ENCODE measurements at places on chromosomes 7 and 10.

DNA sequence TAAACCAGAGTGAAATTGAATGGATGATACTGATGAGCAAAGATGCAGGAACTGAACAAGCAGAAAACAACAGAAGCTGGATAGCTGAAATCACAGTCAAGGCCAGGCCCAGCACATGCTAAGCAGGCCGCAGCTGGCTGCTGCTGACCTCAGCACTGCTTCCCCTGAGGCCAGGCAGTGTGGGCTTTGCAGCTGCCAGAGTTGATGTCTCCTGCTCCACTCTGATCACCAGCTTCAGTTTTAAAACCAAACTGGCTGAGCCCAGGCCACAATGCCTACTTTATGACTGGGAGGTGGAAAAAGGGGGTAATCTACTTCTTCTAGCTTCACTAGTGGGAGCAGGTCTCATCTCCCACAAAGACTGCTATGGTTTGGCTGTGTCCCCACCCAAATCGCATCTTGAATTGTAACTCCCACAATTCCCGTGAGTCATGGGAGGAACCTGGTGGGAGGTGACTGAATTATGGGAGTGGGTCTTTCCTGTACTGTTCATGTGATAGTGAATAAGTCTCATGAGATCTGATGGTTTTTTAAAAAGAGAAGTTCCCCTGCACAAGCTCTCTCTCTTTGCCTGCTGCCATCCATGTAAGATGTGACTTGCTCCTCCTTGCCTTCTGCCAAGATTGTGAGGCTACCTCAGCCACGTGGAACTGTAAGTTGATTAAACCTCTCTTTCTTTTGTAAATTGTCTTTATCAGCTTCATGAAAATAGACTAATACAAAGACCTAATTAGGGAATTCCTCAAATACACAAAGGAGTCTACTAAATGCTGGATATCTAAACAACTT is 136.4 kb upstream of the ITGB1 start:
- no peak for DNase-seq

- DNase-seq = no peak
These were observed 137.4 kb upstream of the KCNMA1 start for GRCh38 chr10:77774940-77775391.

GRCh38 chr10:73649876-73650536 is 5.8 kb downstream of the SYNPO2L start:
- no peak for DNase-seq

DNA sequence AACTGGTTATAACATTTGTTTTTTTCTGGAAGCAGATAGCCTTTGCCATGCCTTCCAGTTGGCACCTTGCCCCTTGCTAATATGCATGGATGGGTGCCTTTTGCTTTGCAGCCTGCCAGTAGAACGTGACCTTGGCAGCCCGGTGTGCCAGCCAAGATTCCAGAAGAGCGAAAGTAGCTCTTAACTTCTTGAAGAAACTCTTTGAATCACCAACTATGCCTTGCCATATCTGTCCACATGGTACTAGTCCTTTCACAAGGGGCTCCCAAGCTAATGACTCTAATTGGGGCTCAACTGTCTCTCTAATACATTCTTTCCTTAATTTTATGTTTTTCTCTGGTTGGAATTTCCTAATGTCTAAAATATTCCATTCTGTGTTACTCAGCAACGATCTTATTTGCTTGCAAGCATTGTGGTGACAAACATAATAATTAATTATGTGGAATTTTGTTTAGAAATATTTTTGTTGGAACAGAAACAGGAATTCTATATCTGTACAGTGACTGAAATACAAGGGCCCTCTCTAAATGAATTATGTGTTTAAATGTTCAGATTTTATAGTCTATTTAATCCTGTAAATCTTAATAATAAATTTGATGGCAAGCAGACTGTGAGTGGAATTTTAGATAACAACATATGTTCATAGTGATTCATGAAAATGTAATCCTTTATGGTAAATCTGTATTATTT is 45.8 kb downstream of the HDAC9 start:
- DNase-seq = no peak

DNA sequence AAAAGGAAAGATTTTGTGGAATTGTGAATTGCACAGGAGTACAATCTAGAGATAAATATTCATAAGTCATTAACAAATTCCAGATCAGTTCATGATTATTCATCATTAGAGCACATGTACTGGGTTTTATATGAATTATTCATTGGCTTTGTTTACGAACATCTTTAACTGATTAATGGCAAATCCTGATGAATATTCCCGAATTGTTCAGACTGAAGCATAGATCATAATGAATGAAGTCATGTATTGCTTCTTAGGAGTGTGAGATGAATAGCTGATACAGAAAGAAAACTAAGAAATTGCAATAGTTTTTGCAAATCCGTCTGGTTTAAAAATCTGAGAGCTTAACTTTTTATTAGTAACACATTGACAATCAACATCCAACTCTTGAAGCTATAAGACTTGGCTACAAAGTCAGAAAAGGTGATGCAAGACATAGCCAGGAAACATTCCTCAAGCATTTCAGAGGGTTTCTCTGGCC is 183.6 kb upstream of the DGKB start:
- DNase-seq = no peak

DNA sequence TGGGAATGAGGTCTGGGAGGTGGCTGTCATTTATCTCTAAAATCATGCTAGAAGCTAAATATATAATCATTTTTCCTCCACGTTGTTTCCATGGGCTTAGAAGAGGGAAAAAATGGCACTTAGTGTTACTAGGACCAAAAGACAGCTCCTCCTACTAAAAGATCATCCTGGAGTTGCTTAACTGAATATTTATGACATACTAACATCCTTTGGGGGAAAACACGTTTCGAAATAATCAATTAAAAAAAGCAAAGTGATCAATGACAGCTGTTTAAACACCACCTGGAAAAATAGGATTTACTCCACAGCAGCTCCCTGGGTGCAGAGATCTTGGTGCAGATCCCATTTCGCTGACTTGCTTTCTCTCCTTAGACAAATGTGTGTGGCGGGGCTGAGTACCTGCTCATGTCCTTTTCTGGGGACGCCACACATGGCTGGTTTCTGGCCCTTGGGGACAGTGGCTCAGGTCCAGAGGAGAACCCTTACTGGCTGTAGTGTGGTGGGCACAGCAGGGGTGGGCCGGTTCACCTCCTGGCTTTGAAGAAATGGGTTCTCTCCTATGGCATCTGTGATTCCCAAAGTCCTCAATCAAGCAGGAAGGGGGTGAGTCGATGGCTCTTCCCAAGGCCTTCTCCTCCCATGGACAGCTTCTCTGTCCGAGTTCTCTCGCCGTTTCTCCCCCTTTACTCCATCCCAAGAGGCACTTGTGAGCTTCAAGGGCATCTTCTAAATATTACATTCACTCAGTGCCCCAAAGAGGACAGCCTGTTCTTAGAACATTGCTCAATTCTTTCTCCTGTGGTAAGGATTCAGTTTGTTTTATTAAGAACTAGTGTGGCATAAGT is 156.4 kb upstream of the KLF14 start:
- no peak for DNase-seq

DNA sequence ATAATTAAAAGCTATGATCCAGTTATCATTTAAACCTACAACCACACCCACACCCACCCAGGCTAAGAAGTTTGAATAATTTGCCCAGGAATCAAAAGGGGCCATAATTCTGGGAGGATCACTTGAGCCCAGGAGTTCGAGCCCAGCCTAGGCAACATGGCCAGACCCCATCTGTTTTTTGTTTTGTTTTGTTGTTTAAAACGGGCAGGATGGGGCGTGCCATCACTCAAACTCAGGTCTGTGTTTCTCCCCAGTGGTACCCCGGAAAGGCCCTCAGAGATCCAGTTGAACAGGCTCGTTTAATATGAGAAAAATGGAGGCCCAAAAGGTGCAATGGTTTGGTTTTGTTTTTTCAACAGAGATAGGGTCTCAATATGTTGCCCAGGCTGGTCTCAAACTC is 23.3 kb downstream of the HSPB1 start:
- no peak for DNase-seq

DNA sequence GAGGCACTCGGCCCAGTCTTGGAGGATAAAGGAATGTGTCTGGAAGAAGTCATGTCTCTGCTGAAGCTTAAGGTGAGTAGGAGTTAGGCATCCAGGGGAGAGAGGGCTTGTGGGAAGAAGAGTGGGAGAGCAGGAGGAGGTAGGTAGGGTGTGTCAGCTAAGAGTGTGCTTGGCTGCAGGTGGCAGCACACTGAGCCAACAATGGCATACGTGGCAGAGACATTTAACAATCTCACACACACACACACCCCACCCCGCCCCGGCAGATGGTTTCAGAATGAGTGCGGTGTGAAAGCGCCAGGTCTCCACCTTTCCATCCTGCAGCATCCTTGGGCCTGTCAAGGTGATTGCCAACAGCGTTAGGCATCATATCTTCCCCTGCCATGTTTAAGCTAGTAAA is 11.2 kb upstream of the ARPC1A start:
- peak; percentile 26 for DNase-seq

GRCh38 chr10:71246591-71247413 is 34.4 kb downstream of the UNC5B start:
- peak; percentile 80 for DNase-seq

- no peak for DNase-seq
These were observed 51.8 kb upstream of the RHEB start for GRCh38 chr7:151571471-151571870.

DNA sequence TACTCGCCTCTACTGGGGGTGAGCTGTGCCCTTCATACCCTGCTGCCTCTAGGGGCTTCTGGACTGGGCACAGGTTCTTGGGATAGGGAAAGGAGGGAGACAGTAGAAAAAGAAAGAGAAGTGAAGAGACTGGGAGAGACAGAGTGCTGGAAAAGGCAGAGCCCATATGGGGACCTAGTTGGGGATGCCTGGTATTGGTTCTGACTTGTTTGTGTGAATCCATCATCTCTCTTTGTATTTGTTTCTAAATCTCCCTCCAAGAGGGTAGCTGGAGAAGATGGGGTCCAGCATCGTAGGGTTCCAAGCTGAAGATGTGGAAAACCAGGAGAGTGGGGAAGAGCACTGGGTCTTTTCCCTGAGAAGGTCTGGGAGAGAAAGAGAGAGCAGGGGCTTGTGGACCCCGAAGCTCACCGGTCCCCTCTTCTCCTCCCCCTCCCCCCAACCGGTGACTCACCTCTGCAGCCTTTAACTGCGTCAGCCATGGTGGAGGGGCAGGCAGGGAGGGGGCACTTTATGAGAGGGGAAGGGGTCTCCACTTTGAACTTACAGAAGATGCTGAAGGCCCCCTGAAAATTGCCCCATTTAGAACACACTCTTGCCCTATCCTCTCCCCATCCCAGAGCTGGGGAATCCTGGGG is 3.2 kb upstream of the VGF start:
- no peak for DNase-seq

- peak; percentile 52 for DNase-seq
These were observed 1.3 kb downstream of the STK17A start for GRCh38 chr7:43584195-43584586.

DNA sequence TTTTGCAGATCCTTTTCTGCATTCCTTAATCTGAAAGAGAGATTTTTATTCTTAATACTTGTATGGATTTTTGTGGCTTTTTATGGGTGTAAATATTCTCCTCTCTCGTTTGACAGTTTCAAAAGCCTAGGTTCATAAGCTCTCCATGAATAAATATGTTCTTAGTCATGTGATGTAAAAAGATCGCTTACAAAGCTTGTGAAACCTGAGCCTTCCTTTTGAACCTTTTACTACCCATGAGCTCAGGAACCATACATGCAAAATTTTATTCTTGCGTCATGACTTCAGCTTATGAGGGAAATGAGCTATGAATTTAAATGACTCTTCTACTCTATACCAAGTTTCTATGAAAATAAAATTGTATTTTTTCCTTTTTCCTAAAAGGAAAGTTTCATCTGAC is 98.7 kb downstream of the POLL start:
- DNase-seq = no peak

- no peak for DNase-seq
These were observed 12.0 kb upstream of the PARD3 start for GRCh38 chr10:34826857-34827766.
